CD8-positive, alpha-beta T cell (primary cell): ENCODE measurements at places on chromosomes 3 and 15.

DNA sequence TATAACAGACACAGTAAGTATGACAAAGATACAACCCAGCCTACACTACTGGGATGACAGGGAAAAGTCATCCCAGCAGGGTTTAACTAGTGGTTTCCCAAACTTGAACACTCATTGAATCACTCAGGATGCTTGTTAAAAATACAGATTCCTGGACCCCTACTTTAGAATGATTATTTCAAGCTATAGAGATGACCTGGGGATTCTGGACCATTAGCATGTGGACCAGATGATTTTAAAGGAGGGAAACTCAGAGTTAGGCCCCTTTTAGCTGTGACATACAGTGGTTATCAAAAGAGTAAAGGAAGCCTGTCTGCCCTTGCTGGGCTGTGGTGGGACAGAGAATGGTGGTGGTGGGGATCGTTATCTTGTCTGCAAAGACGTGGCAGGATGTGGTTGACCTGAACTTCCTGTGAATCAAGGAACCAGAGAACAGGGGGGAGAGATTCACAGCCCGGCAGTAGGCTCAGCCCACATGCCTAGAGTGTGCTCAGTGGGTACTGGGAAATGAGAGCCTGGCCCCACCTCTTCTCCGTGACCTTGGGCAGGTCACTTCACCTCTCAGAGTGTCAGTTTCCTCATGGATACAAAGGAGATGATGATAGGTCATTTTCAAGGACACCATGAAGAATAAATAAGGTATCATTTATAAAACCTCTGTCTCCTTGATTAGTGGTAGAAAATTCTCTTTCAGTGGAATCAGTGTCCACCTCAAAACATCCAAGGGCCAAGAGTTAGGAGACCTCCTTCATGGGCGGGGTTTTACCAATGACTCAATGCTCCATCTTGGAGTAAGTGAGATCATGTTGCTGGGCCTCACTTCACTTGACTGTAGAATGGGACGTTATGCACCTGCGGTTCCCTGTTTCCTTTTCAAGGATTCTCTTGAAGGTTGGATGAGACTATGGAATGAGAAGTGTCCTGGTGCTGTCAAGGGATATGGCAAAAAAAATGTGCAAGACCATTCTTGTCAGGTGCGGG, 306.5 kb downstream of the RPLP1 start:
- DNase-seq, result peak; percentile 95

DNA sequence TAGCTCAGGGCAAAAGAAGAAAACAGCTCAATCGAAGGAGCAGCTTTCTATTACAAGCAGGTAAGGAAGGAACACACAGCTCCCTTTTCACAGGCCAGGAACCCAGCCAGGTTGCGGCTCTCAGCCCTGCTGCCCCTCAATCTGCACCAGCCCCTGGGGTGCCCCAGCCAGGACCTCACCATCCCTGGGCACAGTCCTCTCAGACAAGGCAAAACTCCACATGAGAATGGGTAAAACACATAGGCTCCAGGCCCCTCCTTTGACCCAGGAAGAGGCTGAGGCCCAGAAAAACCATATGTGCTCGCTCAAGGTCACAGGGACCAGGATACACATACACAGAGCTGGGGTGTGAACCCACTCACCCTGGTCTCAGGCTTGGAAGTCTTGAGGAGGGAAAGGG, 178.7 kb upstream of the TLE3 start:
- no peak for DNase-seq

DNA sequence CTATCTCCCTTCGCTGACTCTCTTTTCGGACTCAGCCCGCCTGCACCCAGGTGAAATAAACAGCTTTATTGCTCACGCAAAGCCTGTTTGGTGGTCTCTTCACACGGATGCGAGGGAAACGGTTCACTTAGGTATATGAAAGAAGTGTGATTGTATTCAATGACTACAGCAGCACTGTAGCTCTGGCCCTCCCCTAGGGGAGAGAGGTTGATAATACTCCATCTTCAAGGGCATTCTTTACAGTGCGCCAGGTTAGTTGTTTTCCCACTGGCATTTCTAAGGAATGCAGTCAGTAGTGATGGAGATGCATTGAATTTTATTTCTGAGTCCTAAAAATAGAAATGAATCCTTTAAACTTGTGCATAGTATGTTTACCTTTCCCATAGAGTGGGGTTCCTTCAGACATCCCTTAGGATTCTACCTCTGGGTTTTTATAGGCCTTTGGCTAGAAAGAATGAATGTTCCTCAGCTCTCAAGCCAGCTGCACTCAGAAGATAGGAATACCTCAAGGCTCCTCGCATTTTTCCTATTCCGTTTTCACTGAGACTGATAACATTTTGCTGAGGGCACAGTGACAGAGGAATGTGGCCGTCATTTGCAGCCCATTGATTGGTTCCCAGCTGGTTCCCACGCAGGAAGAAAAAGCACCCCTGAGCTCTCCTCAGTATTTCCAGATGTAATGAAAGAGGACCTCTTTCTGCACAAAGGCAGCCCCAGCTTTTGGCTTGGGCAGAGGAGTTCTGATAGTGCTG, 131.8 kb upstream of the C2CD4B start:
- no peak for DNase-seq

DNA sequence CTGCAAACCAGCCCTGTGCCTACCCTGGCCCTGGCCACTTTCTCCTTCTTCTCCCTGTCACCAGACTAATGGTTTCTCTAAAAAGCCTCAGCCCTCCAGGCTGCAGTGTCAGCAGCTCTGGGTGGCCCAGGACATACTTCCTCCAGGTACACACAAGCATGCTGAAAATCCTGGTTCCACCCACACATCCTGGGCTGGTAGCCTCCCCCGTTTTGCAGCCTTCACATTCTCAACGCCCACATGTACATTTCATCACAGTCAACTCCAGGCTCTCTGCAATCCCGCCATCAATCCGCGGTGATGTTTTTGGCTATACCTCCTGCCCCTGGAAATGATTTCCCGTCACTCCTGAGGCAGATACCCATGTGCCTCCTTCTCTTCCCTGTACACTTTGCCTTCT, 59.4 kb downstream of the MAGEF1 start:
- DNase-seq, result no peak

GRCh38 chr15:69013726-69014406, 629 bp upstream of the NOX5 start:
- DNase-seq, result no peak

GRCh38 chr3:167876620-167877281, 141.2 kb downstream of the SERPINI1 start:
- no peak for DNase-seq

DNA sequence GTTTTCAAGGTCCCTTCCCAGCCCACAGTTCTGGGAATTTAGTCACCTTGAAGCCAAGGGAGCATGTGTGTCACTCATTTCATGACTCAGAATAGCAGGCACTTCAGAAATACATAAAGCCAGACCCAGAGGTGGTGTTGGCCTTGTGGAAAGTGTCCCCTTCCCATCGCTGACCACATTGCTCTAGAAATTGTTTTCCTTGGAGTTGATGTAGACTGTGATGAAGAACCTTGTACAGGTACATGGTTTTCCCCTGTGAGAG, 158.8 kb downstream of the SLCO3A1 start:
- no peak for DNase-seq
